ENCODE measurements at places on chromosomes 1 and 21.

DNA sequence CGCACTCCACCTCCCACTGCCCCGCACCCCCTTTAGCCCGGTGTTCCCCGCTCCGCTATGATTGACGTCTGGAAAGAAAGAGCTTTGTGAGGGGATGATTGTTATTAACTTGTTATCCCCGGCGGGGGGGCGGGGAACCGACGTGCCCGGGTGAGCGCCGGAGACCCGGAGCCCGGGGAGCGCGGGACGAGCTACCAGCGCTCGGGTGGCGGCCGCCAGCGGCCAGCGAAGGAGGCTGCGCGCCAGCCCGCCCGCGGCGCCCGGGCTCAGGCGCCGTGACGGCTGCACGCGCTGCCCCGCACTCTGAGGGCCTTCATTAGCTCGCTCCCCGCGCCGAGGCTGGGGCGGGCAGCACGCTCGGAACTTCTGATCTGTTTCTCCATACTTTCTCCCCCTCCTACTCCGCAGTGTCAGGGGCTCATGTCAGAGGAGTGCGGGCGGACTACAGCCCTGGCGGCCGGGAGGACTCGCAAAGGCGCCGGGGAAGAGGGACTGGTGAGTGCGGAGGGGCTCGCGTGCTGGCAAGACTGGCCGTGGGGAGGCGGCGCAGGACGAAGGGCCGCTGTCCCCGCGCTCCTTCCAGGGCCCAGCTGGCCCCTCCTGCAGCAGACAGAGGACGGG is 2.1 kb downstream of the LHX8 start:
- DNase-seq: no peak

GRCh38 chr1:205144751-205145150 is 23.0 kb upstream of the RBBP5 start:
- no peak for DNase-seq

- no peak for DNase-seq
Measured at GRCh38 chr1:9331558-9332346, 39.1 kb downstream of the SPSB1 start.

DNA sequence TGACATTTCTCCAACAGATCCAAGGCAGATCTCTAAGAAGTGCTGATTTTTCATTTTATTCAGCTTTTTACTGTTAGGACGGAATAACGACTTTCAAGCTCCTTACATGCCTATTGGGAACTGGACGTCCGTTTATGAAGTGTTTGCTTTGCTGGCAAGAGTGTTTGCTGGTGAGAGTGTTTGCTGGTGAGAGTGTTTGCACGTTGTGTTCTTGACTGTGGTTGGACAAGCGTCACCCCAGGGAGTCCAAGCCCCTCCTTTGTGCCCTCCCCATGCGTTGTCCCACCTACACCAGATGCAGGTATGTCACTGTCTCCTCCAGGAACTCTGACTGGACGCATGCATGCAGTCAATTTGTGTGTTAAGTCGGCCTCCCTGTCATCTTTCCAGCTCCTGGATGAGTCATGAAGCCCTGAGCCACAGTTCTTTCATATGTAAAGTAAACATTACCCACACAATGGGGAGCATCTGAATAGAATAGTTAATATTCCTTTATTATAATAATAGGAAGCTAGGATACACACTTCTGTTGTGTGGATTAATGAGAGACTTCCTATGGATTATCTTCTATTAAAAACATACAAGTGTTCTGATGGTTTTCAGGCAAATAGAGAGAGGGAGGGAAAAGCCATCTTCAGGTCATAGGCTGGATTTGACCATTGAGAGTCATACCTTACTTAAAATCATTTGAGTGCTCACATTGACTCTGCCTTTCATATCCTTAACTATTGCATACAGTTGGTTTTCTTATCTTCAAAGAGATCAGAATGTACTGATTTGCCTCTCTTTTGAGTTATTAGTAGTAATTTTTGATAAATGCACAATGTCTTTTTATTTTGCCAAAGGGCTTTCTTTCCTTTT is 119.2 kb downstream of the GALNT2 start:
- peak; percentile 91 for DNase-seq

DNA sequence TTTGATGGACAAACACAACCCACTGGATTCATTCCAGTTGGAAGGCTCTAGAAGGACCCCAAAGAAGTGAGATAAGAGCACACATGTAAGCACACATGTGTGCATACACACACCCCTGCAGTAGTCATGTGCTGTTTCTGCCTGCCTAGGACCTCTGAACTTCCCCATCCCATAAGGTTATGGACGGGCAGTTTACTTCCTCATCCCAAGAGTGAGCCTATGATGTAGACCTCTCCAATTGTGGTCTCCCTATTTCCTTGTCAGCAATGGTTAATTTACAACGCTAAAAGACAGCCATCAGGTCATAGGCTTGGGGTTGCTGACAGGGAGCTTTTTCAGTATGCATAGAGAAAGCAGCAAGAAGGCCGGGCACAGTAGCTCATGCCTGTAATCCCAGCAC is 15.4 kb upstream of the ADAR start:
- DNase-seq: no peak

DNA sequence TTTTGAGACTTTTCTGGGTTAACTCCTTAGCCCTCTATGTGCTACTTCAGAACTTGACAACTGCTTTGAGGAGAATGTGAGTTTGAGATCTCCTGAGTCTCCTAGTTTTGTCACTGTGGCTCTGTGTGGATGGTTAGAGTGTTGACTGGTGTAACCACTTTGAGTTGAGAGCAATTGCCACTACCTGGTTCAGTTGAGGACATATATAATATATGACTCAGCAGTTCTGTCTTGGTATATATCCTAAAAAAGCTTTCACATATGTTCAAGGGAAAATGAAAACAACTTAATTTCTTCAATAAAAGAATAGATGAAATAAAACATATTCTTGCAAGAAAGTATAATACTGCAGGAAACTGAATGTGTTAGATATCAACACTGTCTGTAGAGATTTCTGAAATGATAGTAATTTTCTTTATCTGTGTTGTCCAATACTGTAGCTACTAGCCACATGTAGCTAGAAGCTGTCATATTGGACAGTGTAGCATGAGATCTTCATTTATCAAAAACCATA is 96.7 kb upstream of the QSOX1 start:
- DNase-seq: no peak

DNA sequence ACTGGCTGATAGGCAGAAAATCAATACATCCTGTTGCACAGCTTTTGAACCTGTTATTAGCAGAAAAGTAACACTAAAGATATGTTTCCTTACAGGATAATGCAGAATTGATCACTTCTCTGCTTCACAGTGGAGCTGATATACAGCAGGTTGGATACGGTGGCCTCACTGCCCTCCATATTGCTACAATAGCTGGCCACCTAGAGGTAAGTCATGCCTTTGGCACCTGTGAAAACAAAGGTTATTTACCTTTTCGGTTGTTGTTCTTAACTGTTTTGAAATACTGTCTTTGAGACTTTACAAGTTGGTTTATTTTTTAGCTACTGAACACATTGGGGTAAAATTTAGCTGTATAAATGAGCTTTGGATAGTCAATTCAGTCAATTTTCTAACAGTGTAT is 36.3 kb downstream of the TNNI3K start:
- no peak for DNase-seq

DNA sequence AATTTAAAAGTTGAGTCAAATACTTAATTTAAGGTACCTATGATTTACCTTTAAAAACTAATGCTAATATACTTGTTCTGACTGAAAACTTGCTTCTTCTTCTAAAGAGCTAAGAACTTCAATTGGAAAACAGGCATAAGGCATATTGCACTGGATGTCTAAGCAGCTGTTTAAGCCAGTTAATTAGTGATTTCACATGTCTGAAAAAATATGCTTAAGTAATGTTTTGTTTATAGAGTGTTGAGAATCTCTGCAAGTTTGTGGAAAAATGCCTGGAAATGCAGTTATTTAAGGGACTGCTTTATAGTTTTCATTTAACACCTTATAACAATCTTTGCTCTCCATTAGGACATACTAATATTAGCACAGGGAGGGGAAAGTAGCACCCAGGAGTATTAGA is 28.2 kb downstream of the UBE2U start:
- no peak for DNase-seq

- no peak for DNase-seq
Measured at GRCh38 chr1:201696217-201696761, 132.7 kb upstream of the IPO9 start.

DNA sequence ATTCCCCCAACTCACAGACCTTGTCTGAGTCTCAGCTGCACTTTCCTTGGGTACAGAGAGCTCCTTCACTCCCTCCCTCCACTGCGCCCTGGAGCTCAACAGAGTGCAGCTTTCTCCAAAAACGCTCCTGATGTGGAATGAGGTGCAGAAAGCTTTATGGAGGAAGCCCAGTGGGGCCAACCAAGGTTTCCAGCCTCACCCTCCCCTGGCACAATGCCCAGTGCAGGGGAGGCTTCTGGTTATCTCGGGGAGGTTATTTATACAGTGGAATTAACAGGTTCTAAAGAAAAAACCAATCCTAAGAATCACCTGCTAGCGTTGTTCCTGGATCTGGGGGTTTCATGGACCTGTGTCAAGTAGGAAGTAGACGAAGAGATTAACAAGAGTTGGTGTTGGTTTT is at the start of gene ITLN1:
Gene ITLN1, minus strand, starts transcription at position 139 of the 400 bp plus-strand sequence. CDS start 303 bp downstream, outside the sequence.
- DNase-seq: no peak

DNA sequence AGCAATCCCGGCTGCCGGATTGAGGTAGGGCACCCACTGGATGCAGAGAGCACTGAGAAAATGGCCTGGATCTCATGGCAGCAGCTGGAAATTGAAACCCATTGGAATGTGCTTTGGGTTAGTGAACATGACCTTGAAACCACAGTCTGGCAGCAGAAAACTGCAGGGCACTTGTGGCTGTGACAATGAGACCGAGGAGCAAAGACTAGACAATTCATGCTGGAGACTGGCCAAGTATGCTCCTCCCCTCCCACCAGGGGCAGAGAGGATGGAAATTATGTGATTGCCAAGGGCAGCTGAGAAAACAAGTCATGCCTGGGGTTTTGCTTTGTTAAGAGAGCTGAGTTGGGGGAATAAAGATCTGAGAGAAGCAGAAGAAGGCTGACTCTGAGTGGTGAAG is 60.7 kb downstream of the ZNF697 start:
- no peak for DNase-seq

- no peak for DNase-seq
Measured at GRCh38 chr1:168957818-168958217, 148.7 kb upstream of the ATP1B1 start.

GRCh38 chr1:41314376-41315145 is 46.7 kb upstream of the FOXO6 start:
- no peak for DNase-seq

DNA sequence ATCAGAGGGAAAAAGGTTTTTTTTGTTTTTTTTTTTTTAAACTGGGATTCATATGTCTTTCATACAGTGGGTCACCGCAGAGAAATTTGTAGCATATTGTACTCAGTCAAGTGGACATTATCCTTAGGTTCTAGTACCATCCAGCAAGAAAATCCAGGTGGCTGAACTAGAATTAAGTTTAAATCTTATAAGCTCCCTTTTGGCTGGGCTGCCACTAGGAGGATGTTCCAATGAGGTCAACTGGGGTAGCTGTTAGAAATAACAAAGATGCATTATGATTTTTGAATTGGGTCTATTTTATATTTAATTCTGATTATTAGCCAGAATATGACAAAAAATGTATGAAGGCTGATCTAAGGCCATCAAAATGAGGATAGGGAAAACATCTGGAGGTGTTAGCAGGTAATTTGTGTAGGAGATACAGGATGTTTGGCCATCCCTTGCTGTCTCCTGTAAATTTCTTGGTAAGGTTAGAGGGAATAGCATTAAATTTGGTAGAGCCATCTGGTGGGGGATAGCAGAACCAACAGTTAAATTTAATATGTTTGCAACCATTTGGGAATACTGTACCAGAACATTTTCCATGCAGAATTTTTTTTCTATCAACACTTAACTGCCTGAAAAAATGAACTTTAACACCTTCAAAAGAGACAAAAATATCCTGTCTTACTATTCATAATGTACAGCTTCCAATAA is 568.5 kb upstream of the B3GALT2 start:
- no peak for DNase-seq

DNA sequence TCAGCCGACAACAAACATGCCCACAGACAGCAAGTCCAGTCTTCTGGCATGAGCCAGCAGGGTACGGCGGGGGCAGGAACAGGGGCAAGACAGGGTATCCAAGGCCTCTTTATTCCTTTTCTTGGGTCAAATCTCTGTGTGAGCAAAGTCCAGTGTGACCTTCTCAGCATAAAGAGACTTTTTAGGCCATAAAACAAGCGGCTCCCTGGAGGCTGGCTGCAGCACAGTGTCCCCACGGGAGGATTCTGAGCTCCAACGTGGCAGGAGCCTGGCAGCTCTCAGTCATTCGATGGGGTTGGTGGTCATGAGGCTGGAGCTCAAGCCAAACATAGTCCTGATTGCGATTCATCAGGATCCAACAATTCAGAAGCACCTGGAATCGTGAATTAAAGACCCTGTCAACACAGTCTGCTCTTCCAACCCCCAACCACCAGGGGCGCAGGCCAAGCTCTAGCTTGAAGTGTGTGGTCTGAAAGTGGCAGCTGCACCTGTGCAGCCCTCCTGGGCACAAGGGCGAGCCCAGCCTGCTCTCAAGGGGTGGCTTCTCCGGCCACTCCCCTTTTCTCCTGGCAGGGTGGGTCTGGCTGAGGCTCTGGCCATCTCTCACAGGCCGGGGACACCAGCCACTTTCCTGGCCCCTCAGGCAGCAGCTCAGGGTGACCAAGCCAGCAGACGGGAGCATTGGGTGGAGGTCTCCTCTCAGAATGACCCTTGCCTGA is 62.1 kb downstream of the SLC66A1 start:
- no peak for DNase-seq

DNA sequence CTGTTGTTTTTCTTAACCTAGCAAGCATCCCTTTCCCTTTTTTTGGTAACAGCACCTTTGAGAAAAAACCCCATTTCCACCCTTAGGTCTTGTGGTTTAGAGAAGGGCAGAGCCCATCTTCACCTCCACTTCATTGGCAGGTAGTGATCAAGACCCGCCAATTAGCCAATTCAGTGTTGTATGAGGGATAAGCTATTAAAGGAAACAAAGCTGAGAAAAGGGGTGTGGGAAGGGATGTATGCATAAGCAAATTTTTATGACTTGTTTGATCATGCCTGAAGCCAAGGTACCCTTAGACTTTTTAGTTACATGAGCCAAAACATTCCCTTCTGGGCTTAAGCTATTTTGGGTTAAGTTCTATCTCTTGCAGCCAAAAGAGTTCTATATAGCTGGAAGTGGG is 3.6 kb upstream of the ZNF697 start:
- no peak for DNase-seq

GRCh38 chr21:38879912-38880576 is 74.3 kb downstream of the ETS2 start:
- DNase-seq: no peak

GRCh38 chr1:204070895-204071294 is 2.0 kb upstream of the SOX13 start:
- DNase-seq: no peak

- no peak for DNase-seq
Measured at GRCh38 chr1:16266411-16267118, 29.6 kb upstream of the CPLANE2 start.

- DNase-seq: no peak
Measured at GRCh38 chr21:40717028-40717427, 129.9 kb downstream of the DSCAM start.

DNA sequence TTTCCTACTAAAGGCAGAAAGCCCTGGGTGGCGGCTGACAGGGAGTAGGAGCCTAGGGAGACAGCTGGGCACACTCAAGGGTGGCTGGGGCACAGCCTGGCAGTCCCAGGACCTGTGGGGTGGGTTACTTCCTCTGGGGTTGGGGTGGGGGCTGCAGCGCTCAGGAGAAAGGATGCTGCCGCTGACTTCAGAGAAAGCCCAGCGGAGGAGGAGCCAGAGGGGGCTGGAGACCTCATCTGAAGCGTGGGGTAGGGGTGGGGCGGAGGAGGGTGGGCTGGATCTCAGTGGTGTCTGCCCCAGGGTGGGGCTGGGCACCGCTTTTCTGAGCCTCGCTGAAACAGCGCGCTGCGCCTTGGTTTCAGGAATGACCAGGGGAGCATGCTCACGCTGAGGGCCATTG is 30.8 kb downstream of the KCNA10 start:
- DNase-seq: no peak

Measured in NT2/D1 (cell line).